Fibroblast of skin of right biceps (primary cell): ENCODE measurements at places on chromosomes 7 and 10.
A peak's percentile ranks its signal among the peaks of the same experiment; 100 is the strongest.

GRCh38 chr10:87705339-87705738, 45.7 kb downstream of the PAPSS2 start:
- peak; percentile 83 for DNase-seq

GRCh38 chr10:77490534-77491314, 146.9 kb downstream of the KCNMA1 start:
- no peak for DNase-seq

GRCh38 chr10:26755443-26755903, 58.0 kb downstream of the PDSS1 start:
- DNase-seq = peak; percentile 49

- no peak for DNase-seq
Observed at GRCh38 chr7:130432886-130433285, 7.9 kb downstream of the CEP41 start.

- no peak for DNase-seq
Observed at GRCh38 chr10:124524991-124525653, 63.5 kb downstream of the LHPP start.

DNA sequence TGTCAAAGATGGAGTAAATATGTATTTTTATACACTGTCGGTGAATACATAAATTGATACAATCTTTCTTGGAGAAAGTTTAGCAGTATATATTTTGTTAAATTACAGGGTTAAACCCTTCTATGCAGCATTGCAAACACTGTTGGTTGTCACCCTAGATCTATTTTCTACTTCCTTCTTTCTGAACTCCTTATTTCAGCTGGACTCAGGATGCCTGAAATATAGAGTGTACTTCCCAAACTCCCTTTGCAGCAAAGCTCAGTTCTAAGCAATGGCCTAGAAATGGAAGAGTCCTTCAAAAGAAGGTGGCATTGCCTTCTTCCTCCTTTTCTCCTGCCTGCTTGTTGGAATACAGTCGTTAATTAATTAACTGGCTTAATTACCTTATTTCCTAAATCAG, 20.6 kb downstream of the CUBN start:
- DNase-seq = no peak

- DNase-seq = no peak
Observed at GRCh38 chr10:43795639-43796038, 147.0 kb upstream of the ZNF32 start.

DNA sequence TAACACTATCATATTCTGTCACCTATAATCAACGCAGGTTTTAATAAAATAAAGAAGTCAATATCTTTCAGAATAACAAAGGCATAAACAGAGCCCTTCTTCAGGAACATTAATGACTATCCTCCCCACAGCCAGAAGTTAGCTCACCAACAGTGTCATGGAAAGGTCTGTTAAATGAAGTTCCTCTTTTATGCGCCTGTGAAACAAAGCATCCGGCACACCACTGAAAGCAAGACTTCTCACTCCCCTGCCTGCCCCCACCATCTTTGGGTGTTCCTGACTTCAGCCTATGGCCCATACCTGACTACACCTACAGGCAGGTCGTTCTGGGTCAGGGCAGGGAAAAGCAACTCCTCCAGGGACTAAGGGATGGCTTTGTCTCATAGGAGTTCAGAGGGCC, 205.4 kb downstream of the FANK1 start:
- DNase-seq = no peak

GRCh38 chr7:105015390-105015965, 1.5 kb downstream of the KMT2E start:
- peak; percentile 38 for DNase-seq

DNA sequence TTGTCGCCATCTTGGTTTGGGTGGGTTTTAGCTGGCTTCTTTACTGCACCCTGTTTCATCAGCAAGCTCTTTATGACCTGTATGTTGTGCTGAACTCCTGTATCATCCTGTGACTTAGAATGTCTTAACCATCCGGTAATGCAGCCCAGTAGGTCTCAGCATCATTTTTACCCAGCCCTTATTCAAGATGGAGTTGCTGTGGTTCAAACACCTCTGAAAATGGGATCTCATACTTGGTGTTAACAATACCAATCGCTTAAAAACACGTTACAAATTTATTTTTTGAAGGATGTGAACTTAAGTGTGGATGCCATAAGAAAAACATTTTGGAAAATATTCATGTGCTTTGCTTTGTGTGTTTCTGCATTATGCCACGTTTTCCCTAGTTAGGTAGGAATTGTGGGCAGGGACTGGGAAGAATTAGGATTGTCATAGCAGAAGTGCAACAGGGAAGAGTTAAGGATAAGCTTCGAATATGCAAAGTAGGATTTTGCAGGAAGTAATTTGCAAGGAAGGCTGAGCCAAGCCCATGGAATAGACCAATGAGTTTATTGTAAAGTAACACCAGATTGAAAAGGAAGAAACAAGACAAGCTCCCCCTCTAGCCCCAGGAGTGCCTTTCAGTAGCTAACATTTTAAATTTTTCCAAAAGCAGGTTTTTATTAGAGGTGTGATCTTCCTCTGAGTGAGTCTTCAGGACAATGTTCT, 56.4 kb downstream of the PRR15 start:
- no peak for DNase-seq

- peak; percentile 36 for DNase-seq
Observed at GRCh38 chr7:111516612-111517011, 45.7 kb downstream of the IMMP2L start.

GRCh38 chr10:84510121-84510520, 181.7 kb downstream of the CCSER2 start:
- DNase-seq = peak; percentile 71

GRCh38 chr10:124716369-124716768, 27.8 kb downstream of the FAM53B start:
- DNase-seq = no peak

- peak; percentile 25 for DNase-seq
Observed at GRCh38 chr10:75967491-75967890, 536.1 kb downstream of the LRMDA start.

DNA sequence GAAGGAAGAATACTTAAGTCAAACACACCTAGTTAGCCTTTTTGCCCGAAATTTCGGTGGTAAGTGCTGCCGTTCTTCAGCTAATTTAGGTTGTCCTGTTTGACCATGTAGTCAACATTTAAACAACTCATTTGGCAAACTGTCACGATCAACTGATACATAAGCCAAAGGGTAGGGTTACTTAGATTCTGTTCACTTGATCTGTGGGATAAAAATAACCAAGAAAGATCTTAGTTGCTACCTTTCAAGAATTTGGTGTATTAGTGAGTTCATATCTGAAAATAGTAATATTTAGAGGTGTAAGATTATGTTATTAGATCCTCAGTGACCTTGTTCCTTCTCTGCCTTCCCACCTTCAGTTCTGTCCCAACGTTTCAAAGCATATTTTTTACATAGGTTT, 2.0 kb downstream of the TNKS2 start:
- no peak for DNase-seq

DNA sequence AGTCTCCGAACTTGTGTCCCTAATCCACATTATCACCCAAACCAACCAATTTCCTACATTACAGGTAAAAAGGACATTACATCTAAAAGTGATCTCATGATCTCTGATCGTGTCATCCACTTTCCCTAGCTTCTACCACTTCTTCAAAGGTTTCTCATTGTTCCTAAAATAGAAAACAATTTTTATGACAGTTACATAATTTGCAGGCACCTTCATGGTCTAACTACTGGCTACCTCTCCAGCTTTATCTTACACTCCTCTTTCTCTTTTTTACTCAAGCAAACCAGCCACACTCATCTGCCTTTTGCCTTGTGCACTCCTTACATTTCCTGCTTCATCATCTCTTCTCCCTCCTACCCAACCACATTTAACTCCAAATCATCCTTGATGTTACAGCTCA, 886.7 kb upstream of the SORCS1 start:
- no peak for DNase-seq

DNA sequence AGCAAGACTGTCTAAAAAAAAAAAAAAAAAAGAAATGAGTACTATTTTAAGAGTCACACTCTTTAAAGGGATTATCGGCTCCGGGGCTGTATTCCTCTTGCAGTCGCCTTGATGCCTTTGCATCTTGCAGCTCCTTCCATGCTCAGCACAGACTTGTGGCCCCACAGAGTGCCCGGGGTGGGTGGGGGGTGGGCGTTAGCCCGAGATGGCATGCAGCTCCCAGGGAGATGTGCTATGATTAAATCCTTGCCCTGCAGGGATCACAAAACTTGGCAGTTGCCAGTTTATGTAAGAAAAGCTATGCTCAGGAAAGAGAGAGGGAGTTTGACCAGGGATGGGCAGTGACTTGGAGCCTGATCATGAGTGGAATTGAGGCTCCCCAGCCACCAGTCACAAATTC, 81.9 kb downstream of the CCDC3 start:
- no peak for DNase-seq

DNA sequence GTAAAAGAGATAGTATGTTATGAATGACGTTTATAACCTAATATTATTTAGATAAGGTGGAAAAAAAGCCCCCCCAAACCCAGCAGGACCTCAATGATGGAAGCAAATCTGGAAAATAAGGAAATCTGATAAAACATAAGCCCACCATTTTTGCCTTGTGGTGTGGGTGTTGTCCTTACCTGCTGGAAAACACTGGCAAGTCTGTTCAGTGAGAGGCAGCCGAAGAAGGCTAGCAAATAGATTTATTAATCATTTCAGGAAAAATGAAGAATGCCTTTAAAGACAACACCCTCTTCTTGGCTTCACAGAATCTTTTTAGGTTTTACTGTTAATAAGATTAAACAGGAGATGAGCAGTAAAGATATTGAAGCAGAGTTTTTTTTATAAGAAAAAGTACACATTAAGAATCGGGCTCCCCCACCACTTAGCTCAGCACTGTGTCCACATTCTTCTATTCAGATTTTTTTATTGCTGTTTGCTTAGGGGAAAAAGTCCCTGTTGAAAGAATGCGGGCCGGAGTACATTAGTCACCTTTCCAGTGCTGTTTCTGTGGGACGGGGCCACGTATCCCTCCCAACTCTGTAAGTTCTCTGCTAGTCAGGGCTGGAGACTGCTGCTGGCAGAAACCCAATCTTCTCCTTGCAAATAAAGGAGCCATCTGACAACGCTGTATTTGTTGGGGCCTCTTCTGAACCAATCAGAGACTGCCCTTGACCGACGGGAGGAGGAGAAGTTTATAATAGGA, 104.1 kb downstream of the EVX1 start:
- peak; percentile 80 for DNase-seq

DNA sequence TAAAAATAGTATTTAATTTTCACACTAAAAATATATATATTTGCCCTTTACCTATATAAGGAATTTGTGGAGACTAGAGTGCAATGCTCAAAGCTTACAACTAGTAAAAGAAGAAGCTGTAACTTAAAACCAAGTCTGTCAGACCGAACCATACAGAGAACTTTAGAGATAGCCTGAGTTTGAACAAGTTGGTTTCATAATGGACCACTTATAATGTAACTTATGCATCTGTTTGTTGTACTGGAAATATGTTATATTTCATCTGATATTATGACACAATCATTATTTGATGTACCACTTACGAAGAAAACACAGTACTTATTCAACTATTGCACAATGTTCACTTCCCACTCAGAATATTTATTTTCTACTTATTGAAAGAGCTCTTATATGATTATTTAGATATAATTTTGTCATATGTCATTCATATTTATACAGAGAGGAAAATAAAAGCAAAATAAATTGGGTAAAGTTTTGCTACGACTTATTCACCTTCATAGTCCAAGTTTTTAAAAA, 462.8 kb downstream of the ATRNL1 start:
- DNase-seq = no peak

- DNase-seq = peak; percentile 91
Observed at GRCh38 chr7:141585592-141586510, 34.6 kb downstream of the AGK start.

- DNase-seq = peak; percentile 89
Observed at GRCh38 chr10:21402606-21403083, 122.8 kb downstream of the SKIDA1 start.

DNA sequence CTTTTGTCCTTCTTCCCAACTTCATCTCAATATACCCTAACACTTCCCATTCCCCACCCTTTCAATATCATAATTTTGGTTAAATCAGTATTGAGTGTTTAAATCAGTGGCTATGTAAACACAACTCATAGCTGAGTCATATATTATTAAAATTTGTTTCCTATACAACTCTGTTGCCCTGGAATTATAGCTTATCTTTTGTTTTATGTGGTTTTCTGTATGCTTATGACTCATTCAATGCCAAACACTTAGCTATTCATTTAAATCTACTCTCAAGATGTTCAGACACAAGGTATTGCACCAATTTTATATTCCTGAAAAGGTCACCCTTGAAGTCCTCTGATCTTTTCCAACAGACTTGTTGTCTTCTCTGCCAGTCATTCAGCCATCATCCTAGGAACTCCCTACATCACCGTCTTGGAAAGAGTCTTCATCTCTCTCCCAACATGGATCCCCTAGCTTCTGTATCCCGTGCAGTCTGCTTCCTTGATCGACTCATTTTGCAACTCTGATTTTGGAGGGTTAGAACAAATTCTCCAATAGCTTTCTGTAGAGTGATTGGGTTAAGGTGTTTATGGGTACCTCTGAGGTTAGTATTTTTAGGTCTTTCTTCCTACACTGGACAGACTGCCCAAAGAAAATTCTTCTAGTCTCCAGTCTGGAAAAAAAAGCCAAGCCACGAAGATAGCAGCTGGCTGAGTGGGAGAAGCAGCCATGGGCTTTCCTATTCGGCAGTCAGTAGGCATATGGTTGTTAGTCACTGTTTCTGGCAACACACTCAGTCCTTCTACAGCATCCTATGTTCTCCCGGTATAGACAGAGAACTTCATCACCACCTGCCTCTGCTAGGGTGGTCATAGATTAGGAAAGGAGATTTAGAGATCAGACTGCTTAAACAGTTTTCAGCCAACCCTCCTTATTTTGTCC, 102.1 kb downstream of the CRPPA start:
- DNase-seq = peak; percentile 6

DNA sequence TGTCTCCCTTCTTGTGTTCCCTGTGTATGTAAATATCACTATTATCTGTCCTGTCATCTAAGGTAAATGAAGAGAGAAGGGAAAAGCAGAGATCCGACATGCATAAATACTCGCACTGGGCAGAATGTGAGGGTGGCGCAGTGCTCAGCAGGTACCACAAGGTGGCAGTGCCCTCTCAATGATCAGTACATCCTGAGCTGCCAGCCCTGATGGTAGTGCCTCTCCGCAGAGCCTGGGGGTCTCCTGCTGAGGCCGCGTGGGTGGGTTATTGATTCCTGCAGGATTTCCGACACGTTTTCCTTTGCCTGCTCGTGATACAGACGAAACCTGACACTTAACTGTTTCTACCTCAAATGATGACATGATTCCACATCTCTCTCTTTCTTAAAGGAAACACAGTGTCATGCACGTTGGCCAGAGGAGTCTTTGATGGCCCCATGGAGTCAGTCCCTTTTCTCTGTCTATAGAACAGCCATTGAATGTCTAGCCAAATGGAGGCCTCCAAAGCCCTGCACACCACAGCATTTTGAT, 19.8 kb downstream of the RGR start:
- peak; percentile 43 for DNase-seq
